ENCODE measurements at places on chromosomes 2 and 18.
A peak's percentile ranks its signal among the peaks of the same experiment; 100 is the strongest.

- DNase-seq = peak; percentile 16
These were observed 56.7 kb upstream of the MSTN start for GRCh38 chr2:190119257-190119656.

DNA sequence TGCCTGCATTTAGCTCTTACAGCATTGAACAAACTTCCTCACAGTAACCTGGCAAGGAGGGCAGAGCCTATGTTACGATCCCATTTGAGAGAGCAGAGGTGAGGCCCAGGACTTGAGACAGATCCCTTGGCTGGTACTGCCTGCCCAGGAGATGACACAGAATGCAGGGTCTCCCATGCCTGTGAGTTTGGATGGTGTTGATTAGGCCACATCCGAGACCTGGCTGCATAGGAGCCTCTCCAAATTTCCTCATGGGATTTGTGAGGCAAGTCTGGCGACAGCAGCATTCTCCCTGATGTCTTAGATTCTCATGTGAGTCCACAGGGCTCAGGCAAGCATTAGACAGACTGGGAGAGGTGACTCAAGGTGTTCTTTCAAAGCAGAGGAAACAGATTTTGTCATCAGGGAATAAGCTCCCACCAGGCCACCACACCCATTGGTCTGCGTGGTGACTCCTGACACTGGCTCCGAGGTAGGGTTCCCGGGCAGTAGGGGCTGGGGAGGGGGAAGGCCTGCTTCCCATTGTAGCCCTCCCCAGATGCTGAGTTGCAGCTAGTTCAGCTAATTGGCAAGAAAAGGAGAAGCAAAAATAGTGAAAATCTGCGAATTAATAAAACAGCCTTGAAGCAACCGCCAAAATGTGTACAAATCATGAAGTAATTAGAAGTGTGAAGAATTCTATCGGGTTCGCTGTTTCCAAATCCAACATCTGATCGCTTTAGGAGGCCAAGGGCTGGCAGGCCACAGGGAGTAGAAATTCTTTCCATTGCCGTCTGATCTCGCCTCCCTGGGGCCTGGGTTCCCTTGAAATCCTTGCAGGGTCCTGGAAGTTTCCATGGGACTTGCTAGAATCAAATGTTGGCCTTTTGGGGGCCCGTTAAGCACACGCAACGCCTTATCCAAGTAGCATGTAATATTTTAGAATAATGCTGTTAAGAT, 68.0 kb downstream of the MAPK4 start:
- DNase-seq = no peak

- DNase-seq = no peak
These were observed 13.9 kb upstream of the ASPRV1 start for GRCh38 chr2:69975136-69975852.

DNA sequence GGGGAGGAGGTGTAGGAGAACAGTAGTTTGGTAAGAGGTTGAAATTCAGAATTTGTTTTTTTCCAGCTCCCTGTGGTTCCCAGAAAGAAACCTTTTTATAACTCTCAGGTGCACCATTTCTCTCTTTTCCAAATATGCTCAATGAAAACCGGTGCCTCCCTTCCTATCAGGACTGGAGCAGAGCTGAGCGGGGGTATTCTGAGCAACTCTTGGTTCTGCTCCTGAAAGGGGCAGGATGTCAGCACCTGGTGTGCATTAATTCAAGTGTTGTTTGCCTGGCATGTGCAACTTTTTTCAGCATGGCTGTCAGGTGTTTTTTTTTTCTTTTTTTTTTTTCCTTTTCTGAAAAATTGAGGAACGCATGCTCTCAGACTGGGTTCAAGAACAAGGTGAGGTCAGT, 74.1 kb downstream of the MAPK4 start:
- no peak for DNase-seq

- DNase-seq = no peak
These were observed 124.8 kb upstream of the NYAP2 start for GRCh38 chr2:225274751-225275150.

DNA sequence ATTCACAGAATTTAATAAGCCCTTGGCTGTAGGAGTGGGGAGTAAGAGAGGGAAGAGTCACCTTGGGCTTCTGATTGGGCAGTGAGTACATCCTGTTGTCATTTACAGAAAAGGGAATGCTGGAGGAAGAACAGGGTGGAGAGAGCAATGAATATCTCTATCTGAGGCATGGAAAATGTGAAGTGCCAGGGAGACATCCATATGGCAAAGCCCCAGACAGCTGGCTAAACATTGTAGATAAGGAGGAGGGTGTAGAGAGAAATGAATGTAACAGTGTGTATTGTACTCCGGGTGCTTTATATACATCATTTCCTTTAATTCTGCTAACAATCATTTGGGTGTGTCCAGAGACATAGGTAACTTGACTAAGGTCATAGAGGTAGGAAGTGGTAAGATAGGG, 103.5 kb downstream of the UPP2 start:
- DNase-seq = no peak

DNA sequence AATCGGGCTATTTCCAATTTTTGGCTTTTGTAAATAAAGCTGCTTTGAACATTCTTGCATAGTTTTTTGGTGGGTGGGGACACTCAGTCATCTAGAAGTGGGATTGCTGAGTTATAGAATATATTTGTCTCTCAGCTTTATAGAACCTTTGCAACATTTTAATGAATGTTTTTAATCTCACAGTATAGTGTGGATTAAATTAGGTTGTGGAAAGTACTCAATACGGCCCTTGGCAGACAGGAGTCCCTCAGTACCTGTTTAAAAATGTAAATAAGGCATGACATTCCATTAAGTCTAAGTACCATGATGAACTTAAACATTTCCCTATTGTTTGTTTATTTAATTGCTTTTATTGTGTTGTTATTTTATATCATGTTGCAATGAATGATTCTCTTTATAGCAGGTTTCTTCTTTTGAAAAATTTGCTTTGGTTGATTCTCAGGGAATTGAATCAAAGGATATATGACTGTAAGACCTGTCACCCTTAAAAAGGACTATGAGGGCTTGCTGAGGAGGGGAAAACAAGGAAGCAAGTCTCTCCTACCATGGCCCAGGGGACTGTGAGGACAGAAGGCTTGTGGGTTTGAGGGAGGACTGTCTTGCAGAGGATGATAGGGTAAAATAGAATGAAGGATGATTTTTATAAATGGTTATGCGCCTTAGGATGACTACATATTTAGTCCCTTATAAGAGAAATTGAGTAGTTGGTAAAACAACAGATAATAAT, 165.1 kb downstream of the RPIA start:
- DNase-seq = no peak

- DNase-seq = no peak
These were observed 495.8 kb downstream of the NRXN1 start for GRCh38 chr2:50535971-50536759.

DNA sequence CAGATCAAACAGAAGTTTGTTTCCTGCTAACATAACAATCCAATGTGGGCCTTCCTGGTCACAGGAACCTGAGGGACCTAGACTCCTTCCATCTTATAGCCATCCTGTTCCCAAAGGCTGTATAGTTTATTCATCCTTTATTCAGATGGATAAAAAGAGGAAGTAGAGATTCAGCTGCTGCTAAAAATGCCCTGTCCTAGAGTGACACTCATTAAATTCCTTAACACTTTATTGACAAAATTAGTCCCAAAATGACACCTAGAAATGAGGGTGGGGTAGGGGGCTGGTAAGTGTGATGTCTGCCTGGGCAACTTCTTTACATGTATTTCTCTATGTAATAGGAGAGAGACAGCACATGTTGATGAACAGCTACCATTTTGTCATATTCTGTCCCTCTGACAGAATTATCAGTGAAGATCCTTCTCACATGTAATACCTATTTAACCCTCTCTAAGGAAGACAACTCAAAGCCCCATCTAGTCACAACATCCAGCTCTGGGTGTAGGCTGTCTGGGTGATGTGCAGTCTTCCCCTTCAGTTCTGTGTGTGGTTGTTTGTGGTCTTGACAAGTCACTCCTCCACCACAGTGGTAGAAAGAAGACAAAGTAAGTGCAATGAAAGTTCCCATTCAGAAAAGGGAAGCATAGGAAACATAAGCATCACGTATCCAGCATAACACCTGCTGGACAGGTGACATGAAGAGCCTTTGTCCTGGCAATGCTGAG, 253.9 kb upstream of the CNTNAP5 start:
- no peak for DNase-seq

- no peak for DNase-seq
These were observed 27.5 kb downstream of the COA5 start for GRCh38 chr2:98580656-98581284.

DNA sequence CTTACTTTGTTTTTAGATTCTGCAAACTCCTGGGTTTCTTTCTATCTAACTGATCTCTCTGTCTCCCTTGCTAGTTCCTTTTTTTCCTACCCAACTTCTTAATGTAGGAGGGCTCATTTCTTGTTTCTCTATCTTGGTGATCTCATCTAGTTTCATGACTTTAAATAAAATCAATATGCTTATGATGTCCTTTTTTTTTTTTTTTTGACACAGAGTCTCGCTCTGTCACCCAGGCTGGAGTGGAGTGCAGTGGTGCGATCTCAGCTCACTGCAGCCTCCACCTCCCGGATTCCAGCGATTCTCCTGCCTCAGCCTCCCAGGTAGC, 42.2 kb upstream of the IL1RL1 start:
- no peak for DNase-seq

DNA sequence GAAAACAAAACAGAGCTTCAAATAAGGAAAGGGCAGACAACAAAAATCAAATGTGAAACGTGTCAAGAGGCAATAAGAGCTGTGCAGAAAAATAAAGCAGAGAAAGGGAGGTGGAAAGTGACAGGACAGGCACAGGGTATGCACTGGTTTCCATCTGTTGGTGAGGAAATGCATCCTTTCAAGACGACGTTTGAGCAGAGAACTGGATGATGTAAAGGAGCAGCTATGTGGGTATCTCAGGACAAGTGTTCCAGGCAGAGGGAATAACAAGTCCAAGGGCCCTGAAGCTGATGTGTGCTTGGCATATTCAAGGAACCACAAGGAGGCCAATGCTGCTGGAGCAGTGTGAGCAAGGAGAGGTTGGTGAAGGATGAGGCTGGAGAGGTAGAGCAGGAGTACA, 168.9 kb upstream of the SERPINE2 start:
- no peak for DNase-seq

- no peak for DNase-seq
These were observed 31.3 kb upstream of the LINC00305 start for GRCh38 chr18:64180171-64180570.

GRCh38 chr2:25903216-25903776, 25.0 kb upstream of the ASXL2 start:
- no peak for DNase-seq

- no peak for DNase-seq
These were observed 281.3 kb downstream of the STK39 start for GRCh38 chr2:167965907-167966761.

GRCh38 chr18:21194871-21195771, 46.9 kb upstream of the GREB1L start:
- DNase-seq = no peak

GRCh38 chr2:62660582-62661262, 44.8 kb upstream of the EHBP1 start:
- no peak for DNase-seq

DNA sequence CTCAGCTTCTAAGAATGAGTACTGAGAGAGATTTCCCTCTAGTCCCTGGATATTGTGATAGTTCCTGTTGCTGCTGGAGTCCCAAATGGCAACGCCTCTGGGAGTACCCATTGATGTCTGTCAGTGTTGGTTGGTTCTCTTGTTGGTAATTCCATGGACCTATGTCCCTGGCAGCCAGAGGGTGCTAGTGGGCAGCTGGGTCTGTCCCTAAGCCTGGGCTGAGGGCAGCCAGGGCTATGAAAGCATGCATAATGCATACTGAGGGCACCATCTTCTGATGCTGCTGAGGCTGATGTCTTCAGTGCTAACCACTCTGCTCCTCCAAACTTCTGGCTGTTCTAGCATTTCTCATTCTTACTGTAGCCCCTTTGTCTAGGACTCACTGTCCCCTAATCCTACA, 35.9 kb downstream of the NABP1 start:
- DNase-seq = no peak

- DNase-seq = no peak
These were observed 152.8 kb upstream of the STK17B start for GRCh38 chr2:196324211-196324610.

- peak; percentile 60 for DNase-seq
These were observed 829 bp downstream of the ACVR1C start for GRCh38 chr2:157627594-157628476.

DNA sequence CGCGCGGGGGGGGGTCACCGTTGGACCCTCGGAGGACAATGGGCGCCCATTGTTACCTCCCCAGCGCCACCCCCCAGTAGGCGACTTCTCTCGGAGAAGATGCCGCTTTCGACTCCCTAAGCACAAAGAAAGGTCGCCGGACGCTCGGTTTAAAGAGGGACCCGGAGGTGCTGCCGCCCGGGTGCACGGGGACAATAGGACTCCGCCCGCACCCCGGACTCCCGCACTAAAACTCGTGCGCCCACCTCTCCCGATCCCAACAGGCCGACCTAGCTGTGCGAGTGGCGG, 318 bp upstream of the CDC42EP3 start:
- DNase-seq = no peak

Data from activated naive CD8-positive, alpha-beta T cell treated with anti-CD3 and anti-CD28 coated beads, Interleukin-2, amount 50 U/mL, for 24 hours (primary cell).